Anterior cingulate cortex (tissue), 58 donors: ENCODE measurements at places on chromosomes 6 and 20.

GRCh38 chr6:33727932-33728331, 16.4 kb upstream of the UQCC2 start:
- DNase-seq = no peak

DNA sequence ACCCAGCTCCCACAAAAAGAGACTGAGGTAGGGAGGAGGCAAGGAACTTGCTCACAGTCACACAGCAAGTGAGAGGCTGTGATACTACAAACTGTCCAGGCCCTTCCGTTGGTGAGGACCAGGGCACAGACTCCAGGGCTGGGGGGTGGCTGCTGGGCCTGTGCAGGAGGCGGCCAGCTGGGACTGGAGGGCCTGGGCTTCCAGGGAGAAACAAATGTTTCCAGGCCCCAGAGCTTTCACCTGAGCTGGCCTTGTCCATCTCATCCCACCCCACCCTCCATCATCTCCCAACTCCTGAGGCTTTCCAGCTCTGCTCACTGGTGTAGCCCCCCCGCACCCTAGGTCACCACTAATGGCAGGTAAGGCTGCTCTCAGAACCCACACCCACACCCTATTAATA, 86.0 kb downstream of the GRM4 start:
- DNase-seq = no peak

- DNase-seq = peak; percentile 55
These were observed 154.3 kb downstream of the VEGFA start for GRCh38 chr6:43924222-43924702.

DNA sequence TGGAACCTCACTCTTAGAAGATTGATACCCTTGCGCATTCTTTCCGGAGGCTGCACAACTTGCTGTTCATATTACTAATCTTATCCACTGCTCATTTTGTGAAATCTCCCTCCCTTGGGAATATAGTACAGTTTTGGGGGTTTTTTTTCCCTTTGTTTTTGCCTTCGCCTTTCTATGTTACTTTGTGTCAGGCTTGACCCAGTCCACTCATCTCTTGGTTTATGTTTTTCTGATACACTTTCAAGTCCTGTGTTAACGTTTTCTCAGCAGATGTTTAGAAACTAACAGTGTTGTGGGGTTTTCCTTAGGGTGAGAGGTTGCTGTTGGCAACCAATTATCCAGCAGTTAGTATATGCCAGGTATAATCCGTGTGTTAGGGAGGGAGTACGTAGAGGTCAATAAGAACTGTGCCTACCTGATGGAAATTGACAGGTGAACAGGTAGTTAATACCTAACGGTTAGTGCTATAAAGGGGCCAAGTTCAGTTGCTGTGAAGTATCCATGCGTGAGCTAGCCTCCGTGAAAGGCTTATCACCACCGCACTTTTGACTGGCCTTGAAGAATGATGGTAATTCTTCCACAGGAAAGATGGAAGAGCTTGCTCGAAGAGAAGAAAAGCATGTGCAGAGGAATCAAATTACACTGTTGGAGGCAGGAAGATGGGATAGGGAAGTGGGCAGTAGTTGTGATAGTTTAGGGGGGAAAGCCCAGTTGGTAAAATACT, 1.4 kb downstream of the NFYA start:
- DNase-seq = no peak

DNA sequence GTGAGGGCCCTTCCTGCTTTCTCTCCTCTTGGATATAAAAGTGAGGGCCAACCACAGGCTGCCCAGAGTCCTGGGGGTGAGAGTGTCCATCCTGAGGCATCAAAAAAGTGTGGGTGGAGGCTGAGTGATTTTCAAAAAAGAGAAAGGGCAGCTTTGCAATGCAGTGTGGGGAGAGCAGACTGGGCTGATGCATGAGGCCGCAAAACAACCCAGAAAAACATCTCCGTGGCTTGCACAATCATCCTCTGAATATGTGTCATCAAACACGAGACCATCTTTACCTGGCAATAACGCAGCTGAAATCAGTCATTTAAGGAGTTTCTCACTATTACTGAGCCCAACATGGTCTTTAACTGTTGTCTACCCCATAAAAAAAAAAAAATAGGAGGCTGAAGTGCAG, 191.2 kb upstream of the SOX4 start:
- no peak for DNase-seq

GRCh38 chr6:34560366-34561226, 4.5 kb upstream of the SPDEF start:
- DNase-seq = no peak

GRCh38 chr20:40655451-40655850, 33.6 kb downstream of the MAFB start:
- no peak for DNase-seq

DNA sequence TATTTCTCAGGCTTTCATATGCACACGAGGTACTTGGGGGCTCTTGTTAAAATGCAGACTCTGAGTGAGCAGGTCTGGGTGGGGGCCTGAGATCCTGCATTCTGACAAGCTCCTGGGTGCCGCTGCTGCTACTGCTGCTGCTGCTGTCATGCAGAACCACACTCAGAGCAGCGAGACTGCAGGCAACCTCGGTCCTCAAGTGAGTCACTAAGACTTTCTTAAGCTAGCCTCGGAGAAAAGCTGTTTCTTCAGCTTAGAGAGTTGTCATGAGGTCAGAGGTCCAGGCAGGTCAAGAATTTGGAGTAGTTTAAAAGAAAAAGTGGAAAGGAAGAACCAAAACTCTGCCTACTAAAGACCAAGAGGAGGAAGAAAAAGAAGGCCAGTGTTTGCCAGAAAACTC, 92.9 kb downstream of the SPTLC3 start:
- DNase-seq = no peak

- DNase-seq = no peak
These were observed 2.5 kb upstream of the HSPA12B start for GRCh38 chr20:3729811-3730540.

GRCh38 chr6:57252975-57253374, 30.9 kb upstream of the RAB23 start:
- no peak for DNase-seq

DNA sequence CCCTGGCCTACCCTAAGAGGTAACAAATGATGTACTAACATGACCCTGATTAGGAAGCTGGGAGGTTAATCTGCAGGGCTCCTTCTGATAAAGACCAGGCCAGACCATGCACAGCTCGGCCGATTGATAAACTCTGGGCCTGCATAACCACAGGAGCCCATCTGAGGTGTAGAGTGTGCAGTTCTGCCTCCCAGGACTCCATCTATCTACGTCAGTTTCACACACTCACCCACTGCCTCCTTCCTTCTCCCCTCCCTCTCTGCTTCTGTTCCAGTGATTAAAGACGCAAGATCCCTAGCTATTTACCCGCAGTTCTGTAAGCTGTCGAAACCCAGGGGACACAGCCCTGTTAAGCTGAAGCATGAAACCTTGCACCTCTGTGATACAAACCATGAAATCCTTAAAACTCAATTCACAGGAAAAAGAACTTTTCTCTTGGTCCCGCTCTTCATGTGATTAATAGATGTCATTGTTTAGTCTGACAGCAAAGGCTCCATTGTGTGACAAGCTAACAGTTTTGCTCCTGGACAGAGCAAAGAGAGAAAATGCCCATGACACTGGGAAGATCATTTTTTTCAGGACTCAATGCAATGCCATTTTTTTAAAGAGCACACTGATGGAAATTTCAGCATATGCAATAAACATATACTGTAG, 470.6 kb downstream of the MAFB start:
- no peak for DNase-seq

DNA sequence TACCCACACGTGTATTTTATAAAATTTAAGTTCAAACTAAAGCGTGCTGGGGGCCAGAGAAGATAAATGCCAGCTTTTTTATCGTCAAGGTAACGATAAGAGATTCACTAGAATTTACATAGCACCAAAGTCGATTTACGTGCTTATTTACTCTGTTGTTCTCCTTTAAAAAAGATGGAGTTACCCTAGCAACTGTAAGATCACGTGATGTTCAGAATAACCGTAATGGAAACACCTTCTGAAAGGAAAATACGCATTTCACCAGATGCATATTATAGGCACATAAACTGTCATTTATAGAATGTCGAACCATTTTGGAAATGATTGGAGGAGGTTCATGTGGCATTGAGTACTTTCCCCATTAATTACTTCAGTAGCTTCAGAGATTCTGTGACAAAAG, 207.6 kb downstream of the TSHZ2 start:
- no peak for DNase-seq

- no peak for DNase-seq
These were observed 925.0 kb upstream of the MAN1A1 start for GRCh38 chr6:120274547-120274946.

GRCh38 chr20:33394718-33395117, 6.6 kb downstream of the CDK5RAP1 start:
- no peak for DNase-seq

DNA sequence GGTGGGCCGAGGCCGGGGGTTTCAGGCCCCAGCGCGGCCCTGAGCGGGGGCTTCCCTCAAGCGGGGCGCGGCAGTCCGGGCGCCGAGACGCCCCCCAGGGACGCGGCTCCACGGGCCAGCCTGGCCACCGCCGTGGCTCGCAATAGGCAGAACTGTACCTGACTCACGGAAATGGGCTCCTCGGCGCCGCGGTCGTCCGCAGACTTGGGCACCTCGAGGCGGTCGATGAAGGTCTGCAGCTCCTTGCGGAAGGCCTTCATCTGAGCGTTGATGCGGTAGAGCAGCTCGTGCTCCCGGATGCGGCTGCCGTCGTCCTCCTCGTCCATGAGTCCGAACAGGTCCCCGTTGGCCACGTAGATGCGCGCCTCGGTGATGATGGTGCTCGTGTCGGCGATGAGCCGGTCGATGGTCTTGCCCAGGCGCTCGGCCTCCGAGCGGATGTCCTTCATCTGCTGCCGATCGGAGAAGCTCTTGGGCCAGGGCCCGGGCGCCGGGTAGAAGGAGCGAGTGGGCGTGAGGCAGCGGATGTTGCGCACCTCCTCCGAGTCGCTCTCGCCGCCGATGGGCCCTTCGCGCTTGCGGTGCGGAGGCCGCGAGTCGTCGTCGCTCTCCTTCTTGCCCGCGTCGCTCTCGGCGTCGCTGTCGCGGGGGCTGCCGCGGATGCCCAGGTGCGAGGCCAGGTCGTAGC, 16.1 kb upstream of the KIAA0408 start:
- DNase-seq = no peak

DNA sequence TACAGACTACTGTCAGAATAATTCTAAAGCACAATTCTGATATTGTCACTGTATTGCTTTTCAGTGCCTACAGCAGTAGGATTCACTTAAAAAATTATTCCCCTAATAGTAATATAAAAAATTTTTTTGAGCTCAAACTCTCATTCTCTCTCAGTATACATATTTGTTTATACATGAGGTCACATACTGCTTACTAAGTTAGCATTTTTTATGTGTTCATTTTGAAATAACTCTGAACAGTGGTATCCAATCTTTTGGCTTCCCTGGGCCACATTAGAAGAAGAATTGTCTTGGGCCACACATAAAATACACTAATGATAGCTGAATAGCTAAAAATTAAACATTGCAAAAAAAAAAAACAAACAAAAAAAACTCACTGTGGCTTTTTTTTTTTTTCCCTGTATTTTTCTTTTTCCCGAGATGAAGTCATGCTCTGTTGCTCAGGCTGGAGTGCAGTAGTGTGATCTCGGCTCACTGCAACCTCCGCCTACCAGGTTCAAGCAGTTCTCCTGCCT, 38.6 kb downstream of the ASXL1 start:
- no peak for DNase-seq

DNA sequence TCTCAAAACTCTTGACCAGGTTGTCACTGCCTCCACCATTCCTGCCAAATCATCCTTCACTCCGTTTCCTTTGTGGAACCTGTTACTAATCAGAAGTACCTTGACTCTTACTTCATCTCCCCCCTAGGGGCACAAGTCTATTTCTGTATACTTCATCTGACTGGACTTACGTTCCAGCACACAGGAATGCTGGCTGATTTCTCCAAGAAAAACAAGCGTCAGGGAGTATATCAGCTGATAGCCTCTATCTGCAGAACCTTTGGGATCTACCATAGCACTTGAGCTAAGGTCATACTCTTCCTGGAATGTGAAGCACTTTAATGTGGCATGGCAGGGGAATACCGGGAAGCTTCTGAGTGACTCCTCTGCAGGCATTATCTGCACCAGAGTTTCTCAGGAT, 178.1 kb upstream of the MOCS1 start:
- no peak for DNase-seq

DNA sequence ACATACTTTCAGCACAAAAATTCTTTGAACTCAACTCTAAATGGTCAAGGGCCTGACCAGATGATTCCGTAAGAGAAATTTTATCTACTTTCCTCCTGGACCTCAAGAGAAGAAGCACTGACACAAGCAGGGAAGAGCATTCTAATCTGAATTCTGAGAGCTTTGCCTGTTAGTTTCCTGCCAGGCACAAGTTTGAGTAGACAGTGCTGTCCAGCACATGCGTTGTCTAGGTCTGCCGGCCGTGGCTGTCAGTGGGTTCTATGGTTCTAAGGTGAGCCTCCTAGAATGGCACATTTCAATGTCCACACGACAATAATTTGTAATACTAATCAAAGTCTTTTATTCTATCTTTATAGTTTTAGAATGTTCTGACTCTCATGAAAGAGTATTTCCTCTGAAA, 91.9 kb downstream of the RFPL4B start:
- no peak for DNase-seq

GRCh38 chr20:49747707-49748524, 34.2 kb upstream of the B4GALT5 start:
- peak; percentile 49 for DNase-seq

- DNase-seq = no peak
These were observed 21.6 kb downstream of the KIAA1586 start for GRCh38 chr6:57068061-57068460.

DNA sequence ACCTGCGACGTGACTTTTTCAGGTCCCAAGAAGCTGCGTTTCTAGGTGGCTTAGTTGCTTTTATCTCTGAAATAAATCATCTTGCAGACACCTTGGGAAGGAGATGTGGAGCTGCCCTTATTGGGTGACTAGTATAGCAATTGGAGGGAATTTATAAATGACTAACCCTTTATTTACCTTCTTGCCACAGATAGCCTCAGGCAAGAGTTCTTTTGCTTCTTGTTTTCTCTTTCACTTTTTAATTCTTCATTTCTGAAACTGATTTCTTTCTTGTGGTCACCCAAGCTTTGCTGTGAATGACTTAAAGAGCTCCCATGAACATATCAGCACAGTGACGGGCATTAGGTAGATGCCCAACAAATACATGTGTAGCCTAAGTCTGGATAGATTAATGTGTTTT, 3.0 kb downstream of the ADGRF4 start:
- DNase-seq = no peak

DNA sequence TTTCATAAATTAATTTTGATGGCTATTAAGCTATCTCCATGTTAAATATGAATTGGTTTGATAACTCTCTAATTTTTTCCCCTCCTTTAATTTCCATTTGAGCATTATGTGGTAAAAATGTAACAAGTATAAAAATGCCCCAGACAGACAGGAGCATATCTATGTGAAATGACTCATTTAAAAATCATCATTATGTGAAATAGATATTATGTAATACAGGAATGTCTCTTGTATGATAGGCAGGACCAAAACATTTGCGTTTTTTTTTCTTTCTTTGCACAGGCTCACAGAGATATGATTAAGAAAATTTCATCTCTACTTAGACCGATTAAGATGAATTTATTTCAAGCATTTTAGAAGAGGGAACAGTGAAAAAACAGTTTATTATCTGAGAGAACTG, 95.8 kb downstream of the AKAP7 start:
- no peak for DNase-seq

GRCh38 chr6:107122748-107123147, 7.4 kb upstream of the BEND3 start:
- no peak for DNase-seq
